ENCODE measurements at places on chromosomes 1 and 21. TPM values are rescaled to one million over a fixed set of nuclear protein-coding genes. Genes with fewer than 3 reads are reported as not detected.

The CD1D gene
- 0.37 TPM for total RNA-seq

The IFI44 gene
- total RNA-seq: 13.9 TPM

The SERINC2 gene
- total RNA-seq: 38.9 TPM

The GJA8 gene
- total RNA-seq: not detected

The TSPEAR gene
- not detected for total RNA-seq

The SPRR2A gene
- not detected for total RNA-seq

The SLC25A34 gene
- 0.57 TPM for total RNA-seq

The AGO4 gene
- total RNA-seq: 7.0 TPM

The ZSWIM5 gene
- total RNA-seq: 1.9 TPM

The AK4 gene
- 3.3 TPM for total RNA-seq

The FCER1G gene
- 1.3 TPM for total RNA-seq

The ATAD3C gene
- total RNA-seq: 7.3 TPM

The FMO2 gene
- total RNA-seq: 6.8 TPM

The PAPPA2 gene
- 0.51 TPM for total RNA-seq

The ZNF281 gene
- total RNA-seq: 3.5 TPM

The IQGAP3 gene
- total RNA-seq: 0.70 TPM
